ENCODE measurements at places on chromosomes 7 and 10.

- DNase-seq = no peak
Measured at GRCh38 chr10:122362031-122362592, 12.4 kb upstream of the PLEKHA1 start.

- DNase-seq = no peak
Measured at GRCh38 chr10:110992006-110992800, 72.8 kb downstream of the SHOC2 start.

- DNase-seq = no peak
Measured at GRCh38 chr7:152859781-152860191, 100.2 kb downstream of the ACTR3B start.

- DNase-seq = no peak
Measured at GRCh38 chr10:91820144-91820543, 21.9 kb downstream of the TNKS2 start.

- DNase-seq = no peak
Measured at GRCh38 chr7:105157278-105157677, 143.3 kb downstream of the KMT2E start.

DNA sequence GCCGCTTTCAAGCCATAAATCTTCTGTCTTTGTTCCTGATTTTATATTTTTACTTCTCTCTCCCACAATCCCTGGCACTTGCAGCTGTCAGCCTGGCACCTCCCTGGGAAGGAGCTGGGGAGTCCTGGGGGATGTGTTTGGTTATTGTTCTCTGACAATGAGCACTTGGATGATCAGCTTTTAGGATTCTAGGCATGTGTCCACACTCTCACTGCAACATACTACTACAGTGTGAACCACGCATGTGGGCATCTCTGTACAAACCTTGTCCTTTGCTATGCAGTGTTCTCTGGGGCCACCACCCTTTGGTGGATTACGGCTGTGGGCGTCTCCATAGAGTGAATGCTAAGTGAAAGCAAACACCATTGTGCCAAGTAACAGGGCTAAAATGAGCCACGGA, 168.4 kb upstream of the KMT2E start:
- no peak for DNase-seq
